ENCODE measurements at places on chromosomes 3 and 15. TPM values are rescaled to one million over a fixed set of nuclear protein-coding genes. Genes with fewer than 3 reads are reported as not detected.

The NMNAT3 gene
- 0.15 TPM for total RNA-seq

The COL8A1 gene
- 4.7 TPM for total RNA-seq

The IMPG2 gene
- total RNA-seq: 0.05 TPM

The SLC28A1 gene
- total RNA-seq: not detected

The LOXL1 gene
- total RNA-seq: 0.21 TPM

The SNTN gene
- total RNA-seq: not detected

The TMED3 gene
- 97.5 TPM for total RNA-seq
